ENCODE measurements at places on chromosomes 11 and 22.
A peak's percentile ranks its signal among the peaks of the same experiment; 100 is the strongest.

DNA sequence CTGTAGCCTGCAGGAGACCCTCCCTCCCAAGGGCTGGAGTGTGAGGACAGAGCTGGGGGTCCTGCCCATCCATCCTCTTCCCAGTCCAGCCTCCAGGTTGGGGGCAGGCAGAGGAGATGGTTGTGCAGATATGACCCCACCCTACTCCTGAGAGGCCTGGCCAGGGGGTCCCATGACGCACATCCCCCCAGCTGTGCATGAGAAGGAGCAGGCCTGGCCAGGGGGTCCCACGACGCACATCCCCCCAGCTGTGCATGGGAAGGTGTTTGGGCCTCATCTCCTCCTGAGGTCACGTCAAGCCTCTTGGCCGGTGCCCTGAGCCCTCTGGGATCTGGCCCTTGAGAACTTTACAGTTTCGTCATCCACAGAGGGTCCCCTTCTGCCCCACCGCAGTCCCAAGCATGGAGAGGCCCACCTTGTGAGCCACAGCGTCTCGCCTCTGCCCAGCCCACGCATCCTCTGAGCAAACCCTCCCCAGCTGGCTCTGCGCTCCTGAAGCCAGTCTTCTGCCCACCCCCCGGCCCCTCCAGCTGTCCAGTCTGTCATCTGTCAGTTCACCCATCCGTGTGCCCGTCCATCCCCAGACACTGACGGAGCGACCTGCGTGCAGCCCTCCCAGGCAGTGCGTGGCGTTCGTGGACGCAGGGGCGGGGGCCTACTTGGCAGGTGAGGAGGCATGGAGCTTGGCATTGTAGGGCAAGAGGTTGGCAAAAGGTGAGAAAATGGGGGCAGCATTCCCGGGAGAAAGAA lies 2.3 kb downstream of the ANO9 start:
- no peak for DNase-seq

DNA sequence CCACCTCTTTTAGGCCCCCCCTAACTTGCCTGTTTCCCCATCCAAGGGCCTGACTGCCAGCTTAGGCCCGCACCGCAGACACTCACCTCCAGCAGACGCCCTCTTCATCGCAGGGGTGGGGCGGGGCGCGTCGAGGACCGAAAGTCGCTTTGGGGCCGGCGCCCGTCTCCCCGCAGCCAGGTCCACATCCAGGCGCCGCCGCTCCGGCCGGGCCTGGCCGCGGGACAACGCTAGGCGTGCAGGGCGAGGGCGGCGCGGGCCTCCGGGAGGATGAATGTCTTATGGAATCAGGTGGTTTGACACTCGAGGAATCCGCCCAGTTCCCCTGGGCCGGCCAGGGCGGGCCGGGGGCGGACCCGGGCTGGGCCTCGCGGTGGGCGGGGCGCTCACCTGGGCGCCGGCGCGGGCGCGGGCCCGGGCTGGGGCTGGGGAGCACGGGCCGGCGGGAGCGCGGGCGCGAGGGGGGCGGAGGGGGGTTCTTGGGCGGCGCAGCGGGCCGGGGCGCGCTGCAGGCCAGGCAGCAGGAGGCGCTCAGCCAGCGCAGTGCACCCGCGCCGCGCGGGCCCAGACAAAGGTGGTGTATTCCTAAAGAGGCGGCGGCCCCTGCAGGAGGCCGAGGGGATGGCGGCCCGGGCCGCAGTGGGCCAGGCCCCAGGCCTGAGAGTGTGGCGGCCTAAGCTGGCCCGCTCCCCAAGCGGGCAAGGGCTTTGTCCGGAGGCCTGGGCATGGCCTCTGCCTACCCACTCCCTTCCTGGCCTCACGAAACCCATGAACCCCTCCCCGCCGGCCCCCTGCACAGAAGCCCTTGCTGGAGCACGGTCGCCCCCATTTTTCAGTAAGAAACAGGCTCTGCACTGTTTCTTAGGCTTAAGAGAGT lies 177.6 kb downstream of the IGLL1 start:
- DNase-seq = no peak

DNA sequence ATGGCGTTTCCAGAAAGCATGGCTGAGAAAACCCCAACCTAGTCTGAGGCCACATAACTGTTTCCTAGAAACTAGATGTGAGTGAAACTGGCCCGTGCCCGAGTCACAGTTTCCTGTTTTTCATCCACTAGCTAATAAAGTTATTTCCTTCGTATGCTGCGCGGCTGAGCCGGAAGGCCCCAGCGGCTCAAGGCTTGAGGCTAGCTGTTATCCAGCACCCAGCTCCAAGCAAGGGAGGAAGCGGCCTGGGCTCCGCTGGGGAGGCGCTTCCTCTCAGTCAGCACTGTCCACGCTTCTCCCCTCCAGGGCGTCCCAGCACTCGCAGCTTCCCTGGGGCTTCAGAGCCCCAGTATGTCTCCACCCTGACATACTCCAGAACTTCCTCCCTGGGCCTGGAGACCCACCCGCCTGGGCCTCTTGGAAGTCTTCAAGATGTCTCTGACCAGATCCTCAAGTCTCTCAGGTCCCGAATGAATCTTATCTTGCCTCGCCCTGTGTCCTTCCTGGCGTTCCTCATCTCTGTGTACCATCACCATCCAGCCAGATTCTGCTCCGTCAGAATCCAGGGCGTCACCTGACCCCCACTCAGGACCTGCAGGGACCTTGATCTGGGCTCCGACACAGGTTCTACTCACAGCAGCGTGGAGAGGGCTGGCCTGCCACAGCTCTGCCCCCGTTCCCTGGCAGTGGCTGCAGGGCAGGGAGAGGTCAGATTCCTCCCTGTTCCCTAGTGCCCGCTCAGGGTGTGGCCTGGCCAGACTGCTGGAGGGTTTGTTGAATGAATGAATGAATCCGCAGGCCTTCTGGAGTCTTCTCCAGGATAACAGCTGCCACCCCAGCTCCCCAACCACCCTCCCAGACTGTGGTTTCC lies 81.9 kb downstream of the LRRC32 start:
- DNase-seq = no peak

DNA sequence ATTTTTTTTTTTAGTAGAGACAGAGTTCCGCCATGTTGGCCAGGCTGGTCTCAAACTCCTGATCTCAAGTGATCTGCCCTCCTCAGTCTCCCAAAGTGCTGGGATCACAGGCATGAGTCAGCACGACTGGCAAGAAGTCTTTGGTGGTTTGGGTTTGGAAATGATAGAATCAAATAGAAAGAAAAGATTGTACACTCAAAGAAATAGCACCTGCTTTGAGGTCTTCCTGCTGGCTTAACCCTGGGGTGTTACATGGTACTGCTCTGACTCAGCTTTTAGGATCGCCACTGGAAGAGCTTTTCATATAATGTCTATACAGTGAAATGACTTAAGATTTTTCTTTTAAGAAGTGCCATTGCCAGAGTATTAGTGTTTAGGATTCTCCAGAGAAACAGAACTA lies 50.2 kb downstream of the JAM3 start:
- DNase-seq = no peak

GRCh38 chr11:2097356-2097997 lies 41.7 kb downstream of the IGF2 start:
- peak; percentile 82 for DNase-seq

DNA sequence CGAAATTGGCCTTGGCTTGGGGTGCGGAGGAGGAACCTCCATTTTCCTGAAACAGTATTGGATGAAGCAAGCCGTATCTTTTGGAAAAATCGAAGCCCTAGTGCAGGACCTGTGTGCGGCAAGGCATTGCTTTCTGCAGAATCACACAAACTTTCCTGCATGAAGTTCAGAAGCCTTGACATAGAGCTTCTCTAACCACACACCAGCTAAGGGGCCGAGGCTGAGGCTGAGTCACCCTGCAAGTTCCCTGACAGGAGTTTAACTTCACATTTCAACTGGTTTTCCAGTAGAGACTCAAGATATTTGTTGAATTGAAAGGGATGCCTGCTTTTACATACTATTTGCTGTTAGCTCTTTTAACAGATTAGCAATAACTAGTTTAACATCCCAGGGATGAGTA lies 67.8 kb downstream of the TCF20 start:
- no peak for DNase-seq

DNA sequence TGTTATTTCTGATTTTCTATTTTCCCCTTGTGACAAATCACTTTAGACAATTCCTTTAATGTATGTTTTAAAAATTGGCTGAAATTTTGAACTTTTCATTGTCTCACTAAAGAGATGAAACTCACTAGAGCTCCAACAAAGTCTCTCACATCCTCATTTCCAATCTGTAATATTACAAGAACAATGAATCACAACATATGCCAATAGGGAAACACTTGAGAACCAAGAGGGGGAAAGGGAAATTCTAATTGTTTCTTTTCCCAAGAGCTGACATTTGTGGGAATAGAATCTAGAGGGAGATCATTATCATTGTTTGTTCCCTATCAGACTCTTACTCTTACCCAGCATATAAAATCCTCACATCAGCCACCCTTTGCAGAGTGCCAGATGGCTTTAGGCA lies 28.2 kb downstream of the OR10D3 start:
- DNase-seq = no peak

DNA sequence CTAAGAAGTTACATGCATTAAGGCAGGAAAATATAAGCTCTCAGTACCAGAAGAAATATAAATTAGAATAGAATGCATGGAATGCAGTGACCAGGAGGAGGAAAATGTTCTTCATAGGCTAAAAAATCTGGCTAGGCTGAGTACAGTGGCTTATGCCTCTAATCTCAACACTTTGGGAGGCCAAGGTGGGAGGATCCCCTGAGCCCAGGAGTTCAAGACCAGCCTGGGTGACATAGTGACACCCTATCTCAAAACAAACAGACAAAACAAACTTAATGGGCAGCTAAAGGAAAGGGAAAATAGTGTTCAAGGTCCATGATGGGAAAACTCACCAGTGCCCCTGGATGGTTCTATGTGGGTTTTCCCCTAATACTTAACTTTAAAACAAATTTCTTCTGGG lies 78.3 kb upstream of the RASSF10 start:
- DNase-seq = peak; percentile 15

All from HS-27A (cell line).